ENCODE measurements at places on chromosomes 3 and 15.

DNA sequence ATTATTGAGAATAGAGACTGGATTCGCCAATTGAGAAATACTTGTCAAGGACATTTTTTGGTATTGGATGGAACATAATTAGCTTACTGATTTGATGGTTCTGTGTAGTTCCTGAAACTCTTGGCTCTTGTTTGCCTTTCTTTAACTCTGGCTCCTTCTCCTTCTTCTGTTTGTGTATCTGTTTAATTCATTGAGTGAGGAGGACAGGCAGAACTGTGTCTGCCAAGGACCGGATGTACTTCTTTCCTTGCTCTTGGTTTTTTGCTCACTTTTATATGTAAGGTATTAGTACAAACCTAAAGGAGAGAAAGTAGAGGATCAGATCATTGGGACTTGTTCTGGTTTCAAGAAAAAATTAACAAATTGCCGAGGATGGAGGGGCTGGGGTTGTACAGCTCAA, 48.9 kb downstream of the TCF12 start:
- DNase-seq, result no peak

- no peak for DNase-seq
Observed at GRCh38 chr3:46607603-46608028, 4.7 kb upstream of the FAM240A start.

- DNase-seq, result peak; percentile 68
Observed at GRCh38 chr3:9946112-9947024, 5.8 kb downstream of the PRRT3 start.

DNA sequence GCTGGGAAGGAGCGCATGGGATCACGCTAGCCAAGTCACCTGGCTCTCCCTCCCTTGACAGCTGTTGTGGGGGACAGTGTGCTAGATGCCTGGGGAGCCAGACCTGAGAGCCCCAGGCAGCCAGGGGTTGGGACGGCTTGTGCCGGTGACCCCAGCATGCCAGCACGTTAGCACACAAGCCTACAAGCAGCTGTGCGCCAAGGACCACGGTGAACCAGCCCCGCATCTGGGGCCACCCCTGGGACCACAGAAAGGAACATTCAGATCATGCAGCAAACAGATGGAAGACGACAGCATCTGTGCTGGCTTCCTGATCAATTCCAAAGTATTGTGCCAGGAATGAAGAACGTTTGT, 64.8 kb downstream of the NTRK3 start:
- no peak for DNase-seq

GRCh38 chr3:32989171-32989570, 37.7 kb downstream of the CCR4 start:
- DNase-seq, result no peak

DNA sequence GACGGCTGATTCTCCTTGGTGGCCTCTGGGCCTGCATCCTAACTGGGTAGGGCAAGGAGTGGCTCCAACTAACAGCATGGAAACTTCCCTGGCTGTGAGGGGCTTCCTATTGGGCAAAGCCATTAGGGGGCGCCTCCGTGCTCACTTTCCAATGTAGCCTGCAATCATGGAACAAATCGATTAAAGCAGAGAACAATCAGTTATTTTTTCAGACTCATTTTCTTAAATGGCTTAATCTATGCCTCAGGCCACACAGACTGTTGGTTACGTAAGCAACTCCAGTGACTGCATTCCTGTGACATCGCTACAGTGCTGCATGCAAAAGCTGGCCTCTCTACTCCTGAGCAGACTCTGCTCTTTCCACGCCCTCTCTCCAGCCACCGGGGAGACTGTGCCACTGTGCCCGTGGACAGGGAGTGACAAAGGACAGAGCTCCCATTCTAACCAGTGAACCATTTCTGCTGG, 278.9 kb downstream of the KLF13 start:
- DNase-seq, result no peak

GRCh38 chr3:63912768-63913588, 795 bp upstream of the SCAANT1 start:
- no peak for DNase-seq

- no peak for DNase-seq
Observed at GRCh38 chr3:144516589-144516988, 545.0 kb downstream of the DIPK2A start.

GRCh38 chr3:153574445-153574844, 412.4 kb downstream of the RAP2B start:
- DNase-seq, result no peak

GRCh38 chr15:96693515-96693914, 363.0 kb downstream of the NR2F2 start:
- DNase-seq, result no peak

DNA sequence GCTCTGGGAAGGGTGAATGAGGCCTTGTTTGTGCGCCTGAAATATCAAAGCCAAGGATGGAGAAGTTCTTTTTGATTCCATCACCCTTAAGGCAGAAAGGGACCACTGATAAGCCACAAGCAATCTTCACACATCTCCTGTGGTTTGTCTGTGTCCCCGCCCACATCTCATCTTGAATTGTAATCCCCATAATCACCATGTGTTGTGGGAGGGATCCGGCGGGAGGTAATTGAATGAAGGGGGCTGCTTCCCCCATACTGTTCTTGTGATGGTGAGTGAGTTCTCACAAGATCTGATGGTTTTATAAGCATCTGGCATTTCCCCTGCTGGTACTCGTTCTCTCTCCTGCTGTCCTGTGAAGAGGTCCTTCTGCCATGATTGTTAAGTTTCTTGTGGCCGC, 329.6 kb upstream of the RGMA start:
- no peak for DNase-seq

GRCh38 chr3:115999001-115999585, 375.8 kb downstream of the GAP43 start:
- DNase-seq, result no peak

DNA sequence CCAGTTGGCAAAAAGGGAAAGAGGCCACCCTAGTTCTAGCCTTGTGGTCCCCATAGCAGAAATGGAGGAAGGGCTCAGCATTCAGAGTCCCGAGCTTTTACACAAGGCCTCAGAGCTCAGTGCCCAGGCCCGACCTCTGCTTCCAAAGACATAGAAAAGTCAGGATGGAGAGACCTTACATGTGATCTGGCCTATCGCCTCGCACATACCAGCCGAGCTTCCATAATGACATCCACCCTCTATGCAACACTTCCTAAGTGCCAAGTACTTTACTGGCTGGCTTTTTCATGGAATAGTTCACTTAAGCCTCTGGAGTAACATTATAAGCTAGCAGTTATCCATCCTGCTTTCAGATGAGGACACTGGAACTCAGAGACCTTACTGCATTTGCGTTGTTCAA, 275.9 kb downstream of the FAM43A start:
- no peak for DNase-seq

DNA sequence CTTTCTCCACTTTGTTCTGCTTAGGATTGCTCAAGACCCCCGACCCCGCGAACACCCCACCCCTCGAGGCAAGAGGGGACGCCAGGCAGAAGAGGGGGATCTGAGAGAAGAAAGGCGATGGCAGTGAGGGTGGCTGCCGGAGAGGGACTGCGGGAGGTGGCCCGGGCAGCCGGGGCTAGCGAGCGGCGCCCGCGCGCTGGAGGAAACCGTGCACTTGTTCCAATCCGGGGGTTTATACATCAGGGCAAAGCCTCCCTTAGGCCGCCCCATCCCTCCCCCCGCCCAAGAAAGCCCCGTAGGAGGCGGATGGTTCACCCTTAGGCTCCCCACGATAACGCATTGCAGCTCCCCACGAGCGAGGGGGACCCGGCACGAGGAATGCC, 475 bp downstream of the ERC2 start:
- DNase-seq, result no peak

DNA sequence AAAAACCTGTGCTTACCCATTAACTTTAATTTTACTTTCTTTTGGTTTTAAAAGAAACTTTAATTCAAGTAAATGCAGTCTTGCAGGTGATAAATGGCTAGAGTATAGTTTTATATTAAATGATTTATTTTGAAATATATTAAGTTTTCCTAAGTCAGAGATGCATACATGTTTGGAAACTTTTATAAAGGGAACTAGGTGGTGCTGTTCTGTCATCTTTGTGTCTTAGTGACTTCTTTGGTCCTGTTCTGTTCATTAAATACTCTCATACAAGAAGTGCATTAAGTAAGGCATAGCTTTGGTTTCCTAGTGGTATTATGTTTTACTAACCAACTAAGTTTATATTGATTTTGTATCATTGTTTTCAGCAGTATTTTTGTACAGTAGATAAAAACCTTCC, 15.6 kb downstream of the CADM2 start:
- DNase-seq, result no peak

GRCh38 chr3:46695962-46696894, 2.7 kb upstream of the ALS2CL start:
- DNase-seq, result no peak

GRCh38 chr3:31777092-31777491, 204.0 kb downstream of the OSBPL10 start:
- DNase-seq, result no peak

DNA sequence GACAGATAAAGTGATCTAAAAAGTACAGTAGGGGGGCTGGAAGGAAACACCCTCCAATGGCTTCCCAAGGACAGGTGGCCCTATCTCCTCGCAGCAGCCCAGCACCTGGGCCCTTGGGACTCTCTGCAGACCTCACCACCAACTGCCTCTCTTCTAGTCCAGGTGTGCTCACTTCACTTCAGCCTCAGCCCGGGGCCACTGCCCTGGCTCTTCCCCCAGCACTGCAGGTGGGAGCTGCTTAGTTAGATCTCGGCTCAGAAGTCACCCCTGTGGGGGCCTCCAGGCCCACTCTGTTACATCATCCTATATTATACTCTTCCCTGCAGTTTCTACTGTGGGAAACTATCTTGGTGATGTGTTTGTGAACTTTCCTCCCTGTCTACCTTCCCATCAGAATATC, 2.0 kb downstream of the KLF15 start:
- DNase-seq, result no peak

DNA sequence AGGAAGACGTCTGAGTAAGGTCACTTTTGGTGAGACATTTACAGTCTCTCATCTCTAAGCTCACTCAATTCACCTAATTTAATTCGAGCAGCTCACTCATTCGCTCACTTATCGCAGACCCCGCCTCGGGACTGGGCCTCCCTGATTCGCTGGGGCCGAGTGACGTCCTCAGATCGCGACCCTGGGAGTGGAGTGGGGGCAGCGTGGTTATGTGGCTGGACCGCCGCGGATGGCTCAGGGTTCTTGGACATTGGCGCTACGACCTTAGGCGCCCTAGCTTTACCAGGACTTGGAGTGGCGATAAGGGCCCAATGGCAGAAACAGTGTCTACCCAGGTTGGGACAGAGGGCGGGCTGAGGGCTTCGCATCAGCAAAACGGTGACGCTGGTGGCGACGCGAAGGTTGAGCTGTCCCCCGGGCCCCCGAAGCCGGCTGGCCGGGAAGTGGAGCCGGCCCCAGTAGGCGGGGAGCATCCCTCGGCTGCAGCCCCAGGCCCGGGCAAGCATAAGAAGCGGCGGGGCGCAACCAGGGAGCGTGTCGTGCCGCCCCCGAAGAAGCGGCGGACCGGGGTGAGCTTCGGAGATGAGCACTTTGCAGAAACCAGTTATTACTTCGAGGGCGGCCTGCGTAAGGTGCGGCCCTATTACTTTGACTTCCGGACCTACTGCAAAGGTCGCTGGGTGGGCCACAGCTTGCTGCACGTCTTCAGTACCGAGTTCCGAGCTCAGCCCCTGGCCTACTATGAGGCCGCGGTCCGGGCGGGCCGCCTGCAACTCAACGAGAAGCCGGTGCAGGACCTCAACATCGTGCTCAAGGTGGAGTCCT, at the start of gene RPUSD2:
TSS of gene RPUSD2 (plus strand) at position 171 of the 825 bp plus-strand sequence. CDS start at position 210, 39 bp downstream.
- DNase-seq, result peak; percentile 75

DNA sequence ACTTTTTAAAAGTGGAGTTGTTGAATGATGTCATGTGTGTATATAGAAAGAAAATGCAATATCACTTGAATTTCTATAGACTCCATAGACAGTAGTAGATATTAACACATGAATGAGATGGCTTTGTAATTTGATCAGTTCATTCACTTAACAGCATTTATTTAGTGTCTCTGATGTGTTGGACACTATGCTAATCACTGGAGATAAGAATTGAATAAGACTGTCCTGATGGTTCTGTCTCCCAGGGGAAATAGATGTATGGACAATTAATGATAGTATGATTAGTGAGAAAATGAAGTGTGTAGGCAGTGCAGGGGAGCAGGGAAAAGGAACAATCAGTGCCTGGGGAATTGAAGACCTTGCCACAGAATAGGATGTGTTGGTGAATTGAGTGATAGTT, 72.9 kb downstream of the RIOX2 start:
- DNase-seq, result no peak

- no peak for DNase-seq
Observed at GRCh38 chr3:84959470-84960271, 882 bp downstream of the CADM2 start.

DNA sequence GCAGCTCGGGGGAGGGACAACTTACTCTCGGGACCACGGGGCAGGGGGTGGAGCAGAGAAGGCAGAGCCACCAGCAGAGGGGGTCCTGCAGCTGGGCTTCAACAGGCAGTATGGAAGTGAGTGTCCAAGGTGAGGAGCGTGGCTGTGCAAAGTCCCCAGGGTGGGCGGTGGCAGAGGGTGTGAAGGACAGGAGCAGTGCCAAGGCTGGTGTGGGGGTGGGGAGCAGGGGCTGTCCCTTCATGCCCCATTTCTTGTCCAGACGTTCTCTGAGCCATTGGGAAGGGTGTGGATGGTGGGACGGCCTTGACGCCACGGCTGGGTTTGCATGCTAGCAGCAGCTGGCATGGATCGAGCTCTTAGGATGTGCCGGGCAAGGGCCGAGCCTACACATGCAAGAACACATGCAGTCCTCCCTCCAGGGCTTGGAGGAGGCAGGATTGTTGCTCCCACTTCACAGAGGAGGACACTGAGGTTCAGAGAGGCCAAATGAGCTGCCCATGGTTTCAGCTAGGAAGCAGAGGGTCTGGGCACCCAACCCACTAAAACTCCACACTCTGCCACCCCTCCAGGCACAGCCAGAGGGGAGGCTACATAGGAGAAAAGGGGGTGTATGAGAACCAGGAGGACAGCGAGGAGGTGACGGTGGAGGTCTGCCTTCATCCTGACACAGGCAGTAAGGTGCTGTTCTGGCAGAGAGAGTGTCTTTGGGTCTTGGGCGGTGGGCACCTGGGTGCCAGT, 93.6 kb downstream of the TBC1D2B start:
- DNase-seq, result no peak

DNA sequence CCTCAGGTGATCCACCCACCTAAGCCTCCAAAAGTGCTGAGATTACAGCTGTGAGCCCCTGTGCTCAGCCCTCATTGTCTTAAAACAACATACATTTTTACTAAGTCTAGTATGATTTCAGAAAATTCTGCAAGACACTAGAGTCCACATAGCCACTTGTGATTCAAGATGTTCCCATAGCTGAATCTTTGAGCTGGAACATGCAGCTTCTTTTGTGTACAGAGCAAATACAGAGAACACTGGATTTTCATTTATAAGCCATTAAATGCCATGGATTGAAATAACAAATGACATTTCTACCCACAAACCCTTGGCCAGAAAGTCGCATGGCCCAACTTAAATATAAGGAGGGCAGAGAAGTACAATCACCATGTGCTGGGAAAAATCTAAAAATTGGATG, 1489.2 kb upstream of the GBE1 start:
- no peak for DNase-seq

- no peak for DNase-seq
Observed at GRCh38 chr3:115659253-115660220, 36.2 kb downstream of the GAP43 start.

Measured in activated CD8-positive, alpha-beta memory T cell treated with anti-CD3 and anti-CD28 coated beads for 1 hour (primary cell).